ENCODE measurements at places on chromosomes 5 and 9. TPM values are rescaled to one million over a fixed set of nuclear protein-coding genes. Genes with fewer than 3 reads are reported as not detected.

The DIRAS2 gene
- total RNA-seq = 2.2 TPM

The B4GALT1 gene
- total RNA-seq = 74.4 TPM

The NKD2 gene
- total RNA-seq = 4.7 TPM

The PRDM9 gene
- total RNA-seq = not detected

The PCDHGA9 gene
- total RNA-seq = 10.7 TPM

The PCAT7 gene
- 0.22 TPM for total RNA-seq

The FBXW5 gene
- 138 TPM for total RNA-seq

The C6 gene
- 9.6 TPM for total RNA-seq

The BAAT gene
- total RNA-seq = not detected

The GZMA gene
- not detected for total RNA-seq

The NEUROG1 gene
- not detected for total RNA-seq

The JMY gene
- 14.7 TPM for total RNA-seq

The LIX1 gene
- under 0.01 TPM for total RNA-seq

The UNC13B gene
- total RNA-seq = 39.3 TPM

The SLC4A9 gene
- not detected for total RNA-seq
